ENCODE measurements at places on chromosomes 2 and 18.
A peak's percentile ranks its signal among the peaks of the same experiment; 100 is the strongest.

- no peak for DNase-seq
Measured at GRCh38 chr2:11647834-11648600, 22.0 kb downstream of the NTSR2 start.

DNA sequence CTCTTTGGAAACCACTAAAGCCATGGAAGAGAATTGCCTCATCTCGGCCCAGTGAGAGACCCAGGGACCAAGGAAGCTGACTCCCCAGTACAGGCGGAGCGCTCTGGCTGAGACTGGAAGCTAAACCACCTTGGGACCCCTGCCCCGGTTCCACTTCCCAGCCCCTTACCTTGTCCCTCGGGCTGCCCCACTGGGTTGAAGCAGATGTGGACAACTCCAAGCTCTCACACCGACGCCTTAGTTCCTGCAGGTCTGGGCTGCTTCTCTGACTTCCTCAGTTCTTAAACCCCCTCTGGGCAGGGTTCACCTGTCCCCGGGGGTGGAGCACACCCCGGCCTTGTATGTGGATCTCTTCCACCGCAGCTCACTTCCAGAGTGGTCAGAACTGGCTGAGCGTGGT, 266.2 kb downstream of the PHLPP1 start:
- no peak for DNase-seq

- peak; percentile 65 for DNase-seq
Measured at GRCh38 chr2:159968279-159968900, 94.0 kb downstream of the PLA2R1 start.

DNA sequence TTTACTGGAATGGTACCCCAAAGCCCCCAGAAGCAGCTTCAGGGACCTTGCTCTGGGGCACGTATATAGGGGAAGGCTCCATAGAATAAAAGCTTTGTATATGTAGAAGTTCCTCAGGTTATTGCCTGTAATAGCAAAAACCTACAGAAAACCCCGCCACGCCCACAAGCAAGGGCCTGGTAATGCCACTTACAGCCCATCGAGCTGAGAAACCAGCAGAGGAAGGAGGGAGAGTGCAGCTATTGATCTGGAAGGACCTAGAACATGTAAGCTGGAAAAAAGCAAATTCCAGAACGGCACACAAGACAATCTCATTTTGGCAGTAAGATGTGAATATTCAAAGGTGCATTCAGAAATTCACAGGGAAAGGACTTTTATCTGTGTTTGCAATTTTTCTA, 15.8 kb downstream of the HS1BP3 start:
- DNase-seq, result no peak

- DNase-seq, result no peak
Measured at GRCh38 chr18:48460929-48461583, 51.9 kb upstream of the ZBTB7C start.

- no peak for DNase-seq
Measured at GRCh38 chr2:142299021-142299420, 168.2 kb upstream of the LRP1B start.

DNA sequence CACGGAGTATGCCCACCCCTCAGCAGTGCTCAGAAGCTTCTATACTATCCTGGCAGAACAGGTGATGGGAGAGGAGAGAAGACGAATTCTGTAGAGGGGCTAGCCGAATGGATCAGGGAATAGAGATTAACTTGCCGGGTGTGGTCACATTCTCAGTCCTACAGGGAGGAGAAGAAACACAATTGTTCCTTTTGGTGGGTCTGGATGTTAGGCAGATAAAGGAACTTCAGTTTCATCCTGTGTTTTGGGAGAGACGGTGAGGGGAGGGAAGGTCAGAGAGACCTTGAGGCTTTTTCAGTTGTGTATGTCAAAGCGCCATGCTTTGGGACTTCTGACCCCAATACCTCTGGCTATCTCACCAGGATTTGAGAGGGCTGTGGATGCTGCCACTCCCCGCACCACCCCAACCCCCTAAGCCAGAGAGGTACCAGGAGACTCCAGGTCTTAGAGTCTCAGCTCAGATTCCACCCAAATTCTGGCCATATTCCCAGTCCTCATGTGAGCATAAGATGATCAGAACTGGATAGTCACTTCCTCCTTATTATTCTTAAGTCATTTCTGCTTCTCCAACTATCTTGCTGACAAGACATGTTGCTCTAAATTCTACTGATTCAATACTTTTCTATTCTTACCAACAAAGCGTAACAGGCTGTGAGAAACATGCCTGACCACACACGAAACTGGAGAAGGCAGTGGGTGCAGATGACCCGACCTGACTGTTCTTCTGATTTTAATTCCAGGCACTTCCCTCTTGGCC, 2.3 kb upstream of the TMEM37 start:
- no peak for DNase-seq

DNA sequence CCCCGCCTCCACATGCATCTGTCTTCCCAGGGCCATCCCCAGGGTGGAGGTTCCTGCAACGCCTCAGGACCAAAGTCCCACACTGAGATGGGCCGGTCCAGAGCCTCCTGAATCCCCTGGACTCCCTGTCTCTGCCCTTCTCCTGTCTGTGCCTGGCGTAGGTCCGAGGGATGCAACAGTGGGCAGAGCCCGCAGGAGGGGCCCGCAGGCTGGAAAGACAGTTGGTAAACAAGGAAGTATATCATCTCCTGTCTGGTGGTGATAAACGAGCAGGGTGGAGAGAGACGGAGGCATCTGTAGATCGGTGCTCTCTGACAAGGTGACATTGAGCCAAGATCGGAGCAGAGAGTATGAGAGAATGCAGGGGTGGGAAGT, 72.6 kb upstream of the RAB6C start:
- DNase-seq, result no peak

DNA sequence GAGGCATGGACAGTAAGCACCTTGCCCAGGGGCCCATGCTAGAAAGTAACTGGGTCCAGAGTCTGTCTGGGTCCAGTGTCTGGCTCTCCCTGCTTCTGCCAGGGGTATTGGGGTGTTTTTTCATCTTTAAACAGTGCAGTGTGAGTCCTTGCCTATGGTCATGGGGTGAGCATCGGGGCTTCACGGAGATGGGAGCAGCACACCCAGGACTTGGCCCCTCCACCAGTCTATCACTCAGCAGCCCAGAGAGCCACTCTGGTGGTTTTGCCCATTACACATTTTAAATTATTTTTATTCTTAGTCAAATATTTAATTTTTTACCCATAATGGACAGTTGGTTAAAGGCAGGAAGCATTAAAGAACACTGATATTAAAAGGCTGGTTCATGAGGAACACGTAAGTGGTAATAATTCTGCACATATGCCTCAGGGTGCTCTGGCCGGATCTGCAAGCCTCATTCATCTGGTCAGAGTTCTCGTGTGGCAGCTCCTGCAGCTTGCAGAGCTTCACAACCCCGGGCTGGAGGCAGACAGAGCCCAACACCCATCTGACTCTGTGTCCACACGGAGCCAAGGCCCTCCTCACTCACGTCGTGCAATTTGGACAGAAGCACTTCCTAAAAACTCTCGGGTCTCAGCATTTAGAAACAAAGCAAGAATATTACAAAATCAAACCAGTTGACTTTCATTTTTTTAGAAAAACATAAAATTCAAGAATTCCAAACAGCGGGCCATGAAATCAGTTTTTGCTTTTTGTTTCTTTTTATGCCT, 204.1 kb downstream of the CTIF start:
- no peak for DNase-seq

- no peak for DNase-seq
Measured at GRCh38 chr2:23622466-23622865, 237.5 kb downstream of the KLHL29 start.

GRCh38 chr2:99852376-99852934, 289.9 kb downstream of the AFF3 start:
- DNase-seq, result no peak

DNA sequence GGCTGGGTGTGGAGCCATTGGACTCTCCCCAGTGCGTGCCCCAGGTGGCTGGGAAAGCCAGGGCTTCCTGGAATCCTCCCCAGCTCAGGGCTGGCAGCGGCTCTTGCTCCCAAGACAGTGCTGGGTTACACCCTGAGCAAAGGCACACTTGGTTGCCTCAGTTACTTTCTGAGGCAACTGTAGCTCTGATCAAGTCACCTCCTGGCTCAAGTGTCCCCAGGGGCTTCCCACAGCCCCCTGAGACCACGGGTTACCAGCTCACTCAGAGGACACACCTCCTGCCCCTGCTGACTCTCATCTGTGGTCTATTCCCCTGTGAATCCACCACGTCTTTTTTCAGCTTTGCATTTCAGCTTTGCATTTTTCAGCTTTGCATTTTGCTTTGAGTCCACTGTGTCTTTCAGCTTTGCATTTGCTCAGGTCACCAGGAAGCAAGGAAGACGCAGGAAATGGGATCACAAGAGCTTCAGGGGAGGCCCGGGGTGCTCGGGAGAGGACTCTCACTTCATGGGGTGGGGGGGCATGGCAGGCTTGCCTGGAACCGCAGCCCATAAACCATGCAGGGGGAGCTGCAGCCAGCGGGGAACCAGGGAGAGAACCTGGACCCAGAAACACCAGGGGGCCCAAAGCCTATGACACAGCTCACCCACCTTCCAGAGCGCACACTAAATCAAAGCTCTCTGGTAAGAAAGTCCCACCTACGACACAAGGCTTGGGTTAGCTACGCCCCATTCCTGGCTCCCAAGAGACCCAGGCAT, 138.0 kb upstream of the ASB18 start:
- DNase-seq, result peak; percentile 94

- DNase-seq, result no peak
Measured at GRCh38 chr2:2570871-2571270, 239.8 kb upstream of the MYT1L start.

GRCh38 chr2:178733975-178734374, 73.2 kb downstream of the TTN start:
- DNase-seq, result no peak

- DNase-seq, result peak; percentile 72
Measured at GRCh38 chr18:52903857-52904256, 563.9 kb downstream of the DCC start.

GRCh38 chr2:127101048-127101611, 5.8 kb downstream of the BIN1 start:
- DNase-seq, result no peak

DNA sequence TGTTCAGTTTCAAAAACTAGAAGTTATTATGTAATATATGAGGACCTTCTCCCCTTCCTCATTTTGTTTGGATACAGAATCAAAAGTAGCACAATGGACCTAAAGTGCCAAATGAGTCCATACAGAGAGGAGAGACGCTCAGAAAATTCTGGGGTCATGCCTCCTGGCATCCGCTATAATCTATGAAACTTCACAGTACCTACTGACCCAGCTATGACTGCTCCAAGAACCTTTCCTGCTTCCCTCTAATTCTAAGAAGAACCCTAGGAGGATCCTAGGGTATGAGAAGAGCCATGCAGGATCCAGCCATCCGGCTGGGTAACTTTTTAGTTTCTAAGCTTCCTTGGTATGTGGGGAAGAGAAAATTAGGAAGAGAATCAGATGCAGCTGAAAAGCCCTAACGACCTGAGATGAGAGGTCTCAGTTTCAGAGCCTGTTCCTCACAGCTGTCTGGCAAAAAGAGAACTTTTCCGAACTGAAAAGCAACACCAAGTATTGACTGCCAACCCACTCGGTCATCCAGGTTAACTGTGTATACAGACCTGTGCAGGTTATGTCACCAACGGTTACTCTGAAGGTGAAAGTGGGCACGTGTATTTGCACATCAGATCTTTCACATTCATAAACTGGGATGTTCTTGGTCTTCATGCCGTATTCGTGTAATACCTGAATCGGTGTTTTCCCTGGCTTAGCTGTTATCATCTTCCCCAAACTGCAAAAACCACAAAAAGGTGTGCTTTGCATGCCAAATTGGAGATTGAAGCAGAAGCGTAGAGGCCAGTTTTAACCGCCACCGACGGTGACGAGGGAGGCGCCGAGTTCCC, 1.1 kb downstream of the PRKRA start:
- peak; percentile 63 for DNase-seq

- DNase-seq, result no peak
Measured at GRCh38 chr2:201523506-201523905, 72.0 kb downstream of the STRADB start.

- DNase-seq, result no peak
Measured at GRCh38 chr2:2757764-2758163, 426.7 kb upstream of the MYT1L start.

- peak; percentile 70 for DNase-seq
Measured at GRCh38 chr2:184730288-184730687, 132.0 kb downstream of the ZNF804A start.

DNA sequence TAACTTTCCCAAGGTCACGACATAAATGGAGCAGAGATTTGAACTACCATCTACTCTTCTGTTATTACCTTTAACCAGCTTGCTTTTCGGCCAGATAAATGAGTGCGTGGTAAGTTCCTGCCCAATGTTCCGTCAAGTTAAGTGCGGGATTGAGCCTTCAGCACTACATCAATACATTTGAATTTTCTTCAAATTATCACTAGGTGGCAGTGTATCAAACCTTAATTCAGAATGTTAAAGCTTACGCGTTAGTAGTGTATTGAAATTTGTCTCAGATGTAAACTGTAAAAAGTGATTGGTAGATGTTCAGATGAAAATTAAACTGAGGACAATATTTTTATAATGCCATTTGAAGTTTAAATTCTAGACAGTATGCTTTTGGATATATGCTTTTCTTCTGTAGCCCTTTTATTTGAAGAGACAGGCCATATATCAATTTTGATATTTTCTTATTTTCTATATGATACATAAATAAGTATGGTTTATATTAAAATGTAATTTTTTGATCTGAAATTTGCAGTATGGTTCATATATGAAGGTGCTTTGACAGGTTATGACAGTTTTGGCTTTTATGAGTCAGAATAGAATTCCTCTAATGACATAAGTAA, 681.3 kb downstream of the ADCYAP1 start:
- peak; percentile 63 for DNase-seq

- DNase-seq, result no peak
Measured at GRCh38 chr2:230787101-230787500, 74.5 kb downstream of the CAB39 start.

DNA sequence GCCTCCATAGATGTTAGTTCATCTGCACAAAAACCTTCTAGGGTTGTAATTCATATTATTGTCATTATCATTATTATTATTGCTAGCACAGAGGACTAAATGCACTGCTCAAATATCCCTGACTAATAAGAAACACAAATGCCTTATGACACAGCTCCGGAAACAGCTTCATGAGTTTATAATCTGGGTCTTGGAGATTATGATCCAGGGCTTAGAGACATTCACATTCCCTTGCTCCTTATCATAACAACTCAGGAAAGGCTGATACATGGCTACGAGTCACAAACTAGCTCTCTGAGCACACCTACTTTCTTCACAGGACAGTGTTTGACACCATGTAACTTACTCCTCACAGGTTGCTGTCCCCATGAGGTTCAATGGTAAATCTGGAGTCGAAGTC, 102.2 kb upstream of the TTC39C start:
- no peak for DNase-seq

- DNase-seq, result no peak
Measured at GRCh38 chr2:120846406-120847095, 110.9 kb downstream of the GLI2 start.

GRCh38 chr2:8235419-8235818, 446.4 kb upstream of the ID2 start:
- DNase-seq, result no peak

DNA sequence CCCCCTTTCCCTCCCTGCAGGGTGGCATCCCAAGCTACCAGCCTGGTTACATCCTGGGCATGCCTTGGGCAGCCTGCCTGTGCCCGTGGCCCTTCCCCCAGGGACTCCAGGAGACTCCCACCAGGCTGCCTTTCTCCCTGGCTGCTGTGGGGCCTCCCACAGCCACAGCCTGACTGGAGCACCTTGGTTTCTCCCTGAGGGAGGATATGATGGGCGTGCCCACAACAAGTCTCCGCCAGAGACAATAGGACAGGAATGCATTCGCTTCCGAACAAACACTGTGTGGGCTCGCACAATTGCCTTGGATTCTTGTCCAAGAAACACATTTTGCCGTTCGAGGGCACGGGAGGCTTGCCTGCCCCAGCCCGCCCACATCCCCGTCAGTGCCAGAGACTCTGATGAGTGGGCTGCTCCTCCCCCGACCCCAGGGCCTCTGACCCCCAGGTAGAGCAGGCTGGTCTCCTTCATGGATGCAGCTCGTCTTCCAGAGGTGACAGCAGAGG, 102.1 kb downstream of the SMAD7 start:
- no peak for DNase-seq

Data from NAMALWA (cell line).